ENCODE measurements at places on chromosomes 7 and 10. TPM values are rescaled to one million over a fixed set of nuclear protein-coding genes. Genes with fewer than 3 reads are reported as not detected.

Gene TMEM273
- total RNA-seq: not detected

Gene ABLIM1
- 0.54 TPM for total RNA-seq

Gene SKIDA1
- total RNA-seq: not detected

Gene CRPPA
- 1.8 TPM for total RNA-seq

Gene FEZF1
- total RNA-seq: not detected

Gene FAM25A
- not detected for total RNA-seq

Gene SPAM1
- not detected for total RNA-seq

Gene HOXA5
- total RNA-seq: 0.25 TPM

Gene DNAAF5
- 33.6 TPM for total RNA-seq

Gene DDX50
- total RNA-seq: 63.4 TPM

Gene ZCWPW1
- total RNA-seq: 1.9 TPM

Gene ADAM12
- 141 TPM for total RNA-seq

Gene CFAP58
- under 0.01 TPM for total RNA-seq

Gene KIAA1217
- total RNA-seq: 4.7 TPM

Gene MYL10
- not detected for total RNA-seq

Gene TFR2
- 0.11 TPM for total RNA-seq

Gene CYP2C8
- total RNA-seq: not detected

Gene PITX3
- total RNA-seq: not detected

Gene RARRES2
- not detected for total RNA-seq

Gene ARHGAP22
- total RNA-seq: 44.4 TPM

Gene SPDYE16
- total RNA-seq: not detected

Gene OR6B1
- total RNA-seq: not detected

Gene LRRD1
- total RNA-seq: not detected

Gene WDR86
- total RNA-seq: 0.25 TPM

Gene ZNF107
- 2.8 TPM for total RNA-seq

All from GM23248 (cell line).